Ammon's horn (tissue), 1 donor: ENCODE measurements at places on chromosomes 11 and 22.

GRCh38 chr11:102007567-102008437, 39.4 kb upstream of the CFAP300 start:
- DNase-seq = peak; percentile 30

GRCh38 chr11:112665291-112665690, 295.9 kb upstream of the NCAM1 start:
- peak; percentile 31 for DNase-seq

DNA sequence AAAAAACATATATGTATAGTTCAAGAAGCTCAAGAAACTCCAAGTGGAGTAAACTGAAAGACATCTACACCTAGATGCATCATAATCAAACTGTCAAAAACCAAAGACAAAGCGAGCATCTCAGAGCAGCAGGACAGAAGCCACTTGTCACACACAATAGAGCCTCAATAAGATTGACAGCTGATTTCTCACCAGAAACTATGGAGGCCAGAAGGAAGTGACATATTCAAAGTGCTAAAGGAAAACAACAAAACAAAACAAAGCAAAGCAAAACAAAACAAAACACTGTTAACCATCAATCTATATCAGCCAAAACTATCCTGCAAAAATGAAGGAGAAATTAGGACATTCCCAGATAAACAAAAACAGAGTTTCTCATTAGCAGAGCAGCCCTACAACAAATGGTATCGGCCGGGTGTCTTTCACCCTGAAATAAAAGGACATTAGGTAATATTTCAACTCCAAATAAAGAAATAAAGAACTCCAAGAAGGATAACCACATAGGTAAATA, 65.8 kb upstream of the SEPTIN5 start:
- DNase-seq = no peak

DNA sequence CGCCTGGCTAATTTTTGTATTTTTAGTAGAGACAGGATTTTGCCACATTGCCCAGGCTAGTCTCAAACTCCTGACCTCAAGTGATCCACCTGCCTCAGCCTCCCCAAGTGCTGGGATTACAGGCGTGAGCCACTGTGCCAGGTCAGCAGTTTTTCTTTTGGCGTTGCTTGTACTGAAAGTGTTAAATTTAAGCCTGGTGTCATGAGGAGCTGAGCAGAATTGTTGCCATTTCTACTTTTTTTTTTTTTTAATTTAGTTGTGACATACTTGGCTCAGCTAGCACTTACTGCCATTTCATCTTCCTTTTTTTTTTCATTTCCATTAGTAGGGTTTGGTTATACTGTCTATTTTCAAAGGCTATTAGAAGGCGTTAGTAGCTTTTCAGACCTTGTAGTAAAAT, 10.7 kb downstream of the TAB1 start:
- no peak for DNase-seq
